Activated gamma-delta T cell treated with Interleukin-2 at 50 U/mL for 16 hours (primary cell): ENCODE measurements at places on chromosomes 5 and 9.

DNA sequence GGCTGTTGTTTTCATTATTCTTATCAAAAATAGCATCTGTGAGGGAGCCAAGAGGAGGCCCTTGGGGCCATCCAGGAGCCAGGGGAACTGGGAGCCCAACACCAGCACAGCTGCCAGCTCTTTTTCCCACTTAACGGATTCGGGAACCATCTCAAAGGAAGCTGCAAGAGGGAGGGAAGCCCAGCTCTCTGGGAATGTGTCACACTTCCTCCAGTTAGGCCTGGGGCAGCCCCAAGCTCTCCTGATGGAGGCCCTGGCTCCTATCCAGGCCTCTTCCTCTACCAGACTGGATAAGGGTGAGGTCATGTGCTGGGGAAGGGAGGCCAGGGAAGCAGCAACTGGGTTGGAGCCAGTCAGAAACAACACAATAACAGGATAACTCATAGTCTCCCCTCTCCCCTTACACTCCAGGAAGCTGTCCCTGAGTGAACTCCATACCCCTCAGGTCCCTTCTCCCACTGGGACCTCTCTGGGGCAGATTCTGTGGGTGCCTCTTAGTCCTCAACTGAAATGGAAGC lies 12.7 kb downstream of the CSF2 start:
- DNase-seq: no peak

- no peak for DNase-seq
These were observed 532.5 kb downstream of the KIF4B start for GRCh38 chr5:155546075-155546474.

GRCh38 chr9:3028535-3028934 lies 184.6 kb upstream of the PUM3 start:
- no peak for DNase-seq

- DNase-seq: no peak
These were observed 56.9 kb downstream of the MVB12B start for GRCh38 chr9:126383406-126384046.

DNA sequence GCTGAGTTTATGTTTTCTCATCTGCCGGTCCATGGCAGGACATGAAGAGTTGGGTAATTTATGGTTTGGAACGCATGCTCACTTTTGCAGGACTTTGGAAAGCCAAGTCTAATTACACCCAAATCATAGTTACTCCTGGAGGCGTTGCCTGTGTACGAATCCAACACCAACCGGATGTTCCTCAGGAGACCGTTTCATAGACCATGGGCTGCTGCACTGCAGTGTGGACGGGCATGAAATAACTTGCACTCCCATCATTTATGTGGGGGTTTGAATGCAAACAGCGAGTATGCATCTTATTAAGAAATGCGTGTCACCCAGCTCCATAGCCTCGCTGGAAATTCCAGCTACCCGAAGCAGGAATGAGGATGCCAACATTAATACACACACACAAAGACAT lies 96.1 kb upstream of the IRX2 start:
- no peak for DNase-seq

DNA sequence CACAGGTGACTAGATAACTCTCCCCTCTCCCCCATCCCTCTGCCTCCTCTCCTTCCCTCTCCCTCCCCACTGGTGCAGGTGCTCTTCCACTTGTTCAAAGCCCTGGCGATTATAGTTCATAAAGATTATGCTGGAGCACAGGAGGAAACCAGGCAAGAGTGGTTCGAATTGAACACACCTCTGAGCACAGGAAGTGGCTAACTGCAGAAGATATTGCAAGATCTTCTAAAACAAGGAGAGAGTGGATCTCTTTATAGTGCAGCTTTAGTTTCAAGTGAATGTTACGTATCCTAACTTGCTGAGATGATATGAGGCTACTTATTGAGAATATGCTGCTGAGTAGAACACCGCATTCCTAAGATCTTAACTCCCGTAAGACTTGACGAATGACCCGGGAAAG lies 178.4 kb downstream of the GOLPH3 start:
- no peak for DNase-seq

DNA sequence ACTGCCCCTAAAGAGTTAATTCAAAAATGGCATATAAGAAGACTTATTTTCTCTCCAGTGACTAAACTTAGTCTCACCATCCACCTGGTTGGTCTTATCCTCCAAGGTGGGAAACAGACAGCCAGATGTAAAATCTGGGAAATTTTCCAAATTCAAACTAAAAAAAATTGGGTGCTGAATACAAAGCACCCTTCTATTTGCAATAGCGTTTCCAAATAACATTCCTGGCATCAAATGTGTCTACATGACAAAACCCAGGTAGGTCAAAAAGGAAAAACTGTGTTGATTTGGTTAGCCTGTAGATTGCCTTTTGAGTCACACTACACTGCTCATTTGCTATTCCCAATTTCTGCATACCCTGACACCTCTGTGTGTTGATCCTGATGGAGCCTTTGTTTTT lies 252.2 kb downstream of the NR2F1-AS1 start:
- DNase-seq: no peak

- no peak for DNase-seq
These were observed 53.1 kb upstream of the ERBIN start for GRCh38 chr5:65873181-65873750.

DNA sequence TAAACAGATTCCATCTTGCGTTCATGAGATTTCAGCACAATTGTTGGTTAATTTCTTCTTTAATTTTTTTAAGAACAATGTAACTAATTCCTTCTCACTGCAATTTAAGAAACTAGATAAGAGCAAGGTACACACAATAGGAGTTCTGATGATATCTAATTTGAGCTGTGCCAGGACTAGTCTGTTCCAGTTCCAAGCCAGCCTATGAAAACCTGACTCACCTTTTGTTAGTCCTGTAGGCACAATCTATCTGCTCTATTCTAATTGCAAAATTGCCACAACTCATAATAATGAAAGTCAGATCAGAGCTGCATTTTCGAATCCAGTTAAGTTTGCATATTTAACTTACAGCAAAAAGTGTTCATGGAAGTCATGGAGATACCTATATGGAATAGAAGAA lies 494.1 kb upstream of the TUSC1 start:
- no peak for DNase-seq

DNA sequence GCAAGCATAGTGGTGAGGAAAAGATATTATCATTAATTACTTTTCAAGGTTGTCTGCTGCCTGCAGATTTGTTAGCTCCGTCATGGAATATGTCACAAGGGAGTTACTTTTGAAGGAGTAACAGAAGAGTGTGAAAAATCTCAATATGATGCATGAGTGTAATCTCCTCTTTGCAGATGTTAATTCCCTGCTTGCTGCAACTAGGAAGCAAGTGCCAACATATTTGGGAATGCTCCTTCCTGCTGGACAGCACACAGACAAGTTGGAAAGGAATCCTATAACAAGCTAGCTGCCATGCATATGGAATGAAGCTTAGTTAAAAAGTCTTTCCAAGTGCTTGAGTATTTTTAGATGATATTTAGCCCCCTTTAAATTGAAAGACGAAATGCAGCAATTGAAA lies 2023.6 kb upstream of the CDH6 start:
- no peak for DNase-seq

- DNase-seq: no peak
These were observed 359.6 kb downstream of the DEPDC1B start for GRCh38 chr5:60340326-60340725.

DNA sequence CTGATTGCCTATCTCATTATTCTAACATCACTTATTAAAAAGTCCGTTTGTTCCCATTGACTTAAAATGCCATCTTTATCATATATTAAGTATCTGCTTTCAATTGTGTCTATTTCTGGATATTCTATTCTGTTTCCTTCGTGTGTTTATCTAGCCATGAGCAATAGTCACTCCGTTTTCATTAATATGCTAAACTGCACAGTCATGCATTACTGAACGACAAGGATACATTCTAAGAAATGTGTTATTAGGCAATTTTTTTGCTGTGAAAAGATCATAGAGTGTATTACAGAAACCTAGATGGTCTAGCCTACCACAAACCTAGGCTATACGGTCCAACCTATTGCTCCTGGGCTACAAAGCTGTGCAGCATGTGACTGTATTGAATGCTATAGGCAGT lies 482.9 kb downstream of the IRX1 start:
- DNase-seq: no peak
